Stimulated activated CD8-positive, alpha-beta memory T cell treated with anti-CD3 and anti-CD28 coated beads, Interleukin-2, amount 100 ng/mL, for 48 hours (primary cell): ENCODE measurements at places on chromosomes 6 and 20.

GRCh38 chr6:162697872-162698403 lies 29.6 kb downstream of the PRKN start:
- DNase-seq = no peak

DNA sequence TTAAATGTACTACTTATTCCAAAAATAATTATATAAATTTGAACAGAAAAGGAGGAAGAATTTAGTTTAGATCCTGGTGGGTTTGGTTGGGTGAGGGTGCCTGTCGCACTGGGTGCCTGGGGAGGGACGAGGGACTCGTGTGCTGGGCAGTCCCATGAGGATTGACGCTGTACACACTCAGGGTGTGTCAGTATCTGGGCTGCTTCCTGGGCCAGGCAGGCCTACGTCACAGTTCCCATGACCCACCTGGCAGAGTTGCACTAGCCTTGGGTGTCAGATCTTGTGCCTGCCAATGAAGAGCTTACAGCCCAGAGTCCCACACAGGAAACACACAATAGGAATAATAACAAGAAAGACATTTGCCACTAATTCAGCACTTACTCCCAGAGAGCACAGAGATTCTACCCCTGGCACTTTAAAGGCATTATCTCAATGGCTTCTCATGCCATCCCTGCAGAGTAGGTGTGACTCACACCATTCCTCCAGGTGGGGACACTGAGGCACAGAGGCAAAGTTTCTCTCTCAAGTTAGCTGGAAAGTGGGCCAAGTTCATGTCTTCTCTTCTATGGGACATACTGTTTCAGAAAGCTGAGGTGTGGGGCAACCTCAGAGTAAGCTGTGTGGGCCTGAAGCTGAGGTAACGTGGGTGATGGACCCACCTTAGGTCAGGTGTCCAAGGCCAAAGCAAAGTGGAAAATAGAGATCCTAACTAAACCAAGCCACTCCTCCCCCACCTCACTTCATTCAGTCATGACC lies 1.3 kb upstream of the SDCBP2 start:
- DNase-seq = no peak

GRCh38 chr6:157224951-157225574 lies 98.3 kb downstream of the TMEM242 start:
- no peak for DNase-seq

GRCh38 chr6:109010705-109011102 lies 83.9 kb downstream of the SESN1 start:
- DNase-seq = no peak

DNA sequence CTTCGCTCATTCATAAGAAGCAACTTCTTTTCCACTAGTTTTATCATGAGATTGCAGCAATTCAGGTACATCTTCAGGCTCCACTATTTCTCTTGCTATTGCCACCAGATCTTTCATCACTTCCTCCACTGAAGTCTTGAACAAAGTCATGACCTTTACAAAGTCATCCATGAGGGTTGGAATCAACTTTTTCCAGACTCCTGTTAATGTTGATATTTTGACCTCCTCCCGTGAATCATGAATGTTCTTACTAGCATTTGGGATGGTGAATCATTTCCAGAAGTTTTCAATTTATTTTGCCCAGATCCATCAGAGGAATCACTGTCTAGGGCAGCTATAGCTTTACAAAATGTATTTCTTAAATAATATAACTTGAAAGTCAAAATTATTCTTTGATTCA lies 1.5 kb downstream of the CENPQ start:
- DNase-seq = no peak

DNA sequence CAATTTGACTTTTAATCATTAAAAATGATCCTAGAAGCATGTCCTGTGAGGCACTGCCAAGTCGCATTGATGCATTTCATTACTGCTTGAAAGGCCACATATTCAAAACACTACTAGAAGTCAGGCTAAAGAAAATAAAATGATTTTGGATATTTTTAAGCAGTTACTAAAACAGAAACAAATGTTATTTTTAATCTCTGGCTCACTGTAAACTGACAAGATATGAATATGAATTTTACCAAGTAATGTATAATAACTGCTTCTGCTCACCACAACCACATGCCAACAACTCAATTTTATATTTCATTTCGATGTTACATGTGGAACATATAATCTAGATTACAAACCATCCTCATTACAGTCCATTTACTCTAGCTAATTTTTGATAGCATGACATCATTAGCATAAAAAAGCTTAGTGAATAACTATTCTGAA lies 90.6 kb downstream of the ATXN1 start:
- no peak for DNase-seq

- DNase-seq = peak; percentile 86
These were observed 31.5 kb downstream of the SF3B5 start for GRCh38 chr6:144063744-144064401.

- no peak for DNase-seq
These were observed 1937.7 kb upstream of the DEFB115 start for GRCh38 chr20:29319725-29320124.

- no peak for DNase-seq
These were observed 25.6 kb downstream of the DHX35 start for GRCh38 chr20:38987777-38988176.

DNA sequence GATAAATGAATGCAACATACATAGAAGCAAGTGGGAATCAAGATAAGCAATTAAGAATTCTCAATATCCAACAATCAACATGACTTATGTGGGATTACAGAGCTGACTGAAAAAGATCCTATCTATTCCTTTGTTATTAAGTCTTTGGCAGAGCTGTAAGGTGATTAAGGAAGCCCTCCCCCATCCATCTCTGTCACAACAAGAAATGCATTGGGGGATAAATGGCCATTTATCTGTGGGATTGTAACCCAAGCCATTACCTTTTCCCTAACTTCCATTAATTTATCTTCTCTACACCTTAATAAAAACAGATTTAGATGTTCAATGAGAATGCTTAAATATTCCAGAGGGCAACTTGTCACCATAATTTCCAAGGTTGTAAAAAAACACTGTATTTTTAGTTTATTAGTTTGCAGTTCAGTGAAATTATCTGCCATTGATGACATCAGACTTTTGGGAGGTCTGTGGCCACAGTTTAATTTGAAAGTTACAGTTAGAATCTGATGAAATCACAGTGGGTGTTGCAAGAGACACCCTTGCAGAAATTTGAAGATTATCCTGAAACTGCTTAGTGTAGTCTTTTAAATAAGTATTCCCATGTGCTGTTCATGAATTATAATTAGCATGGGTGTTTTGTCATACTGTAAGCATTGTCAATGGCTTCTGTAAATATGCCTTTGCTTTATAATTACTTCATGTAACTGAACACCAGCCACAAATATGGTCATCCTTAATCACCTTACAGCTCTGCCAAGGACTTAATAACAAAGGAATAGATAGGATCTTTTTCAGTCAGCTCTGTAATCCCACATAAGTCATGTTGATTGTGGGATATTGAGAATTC lies 49.4 kb upstream of the FYN start:
- no peak for DNase-seq

DNA sequence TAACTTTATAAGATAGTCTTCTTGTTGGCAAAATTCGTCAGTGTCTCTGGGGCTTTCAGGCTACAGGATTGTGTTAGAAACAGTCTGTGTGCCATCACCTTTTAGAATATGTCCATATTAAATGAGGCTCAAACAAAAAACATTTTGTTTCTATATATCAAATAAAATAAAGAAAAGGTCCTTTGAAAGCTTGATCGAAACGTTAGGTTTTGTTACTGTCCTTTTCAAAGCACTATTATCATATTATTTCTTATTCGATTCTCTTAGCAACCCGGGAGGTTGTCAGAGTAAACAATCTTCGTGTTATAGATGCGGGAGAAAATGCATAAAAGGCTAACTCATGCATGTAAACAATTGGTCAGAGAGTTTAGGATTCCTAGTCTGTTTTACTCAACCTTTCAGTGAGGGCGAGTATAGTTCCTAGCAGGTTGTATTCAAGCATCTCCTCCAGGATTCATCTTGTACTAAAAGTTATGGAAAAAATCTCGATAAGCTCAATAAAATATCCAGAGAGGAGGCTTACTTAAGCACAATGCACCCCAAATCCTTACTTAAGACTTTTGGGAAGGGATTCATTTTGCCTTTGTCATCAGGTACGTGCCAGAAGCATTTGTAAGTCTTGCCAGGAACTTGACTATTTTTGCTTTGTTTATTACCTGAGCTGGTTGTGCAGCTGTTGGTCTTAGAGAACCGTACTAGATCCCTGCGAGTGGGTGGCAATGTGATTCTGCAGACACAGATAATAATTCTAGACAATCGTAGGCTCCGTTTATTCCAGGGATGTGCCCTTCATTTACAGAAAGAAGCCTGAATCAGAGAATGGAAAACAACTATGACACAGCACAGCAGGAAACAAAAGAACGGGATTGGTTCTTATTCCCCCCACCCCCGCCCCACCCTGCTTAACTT lies 159.6 kb upstream of the ZNF217 start:
- DNase-seq = no peak

DNA sequence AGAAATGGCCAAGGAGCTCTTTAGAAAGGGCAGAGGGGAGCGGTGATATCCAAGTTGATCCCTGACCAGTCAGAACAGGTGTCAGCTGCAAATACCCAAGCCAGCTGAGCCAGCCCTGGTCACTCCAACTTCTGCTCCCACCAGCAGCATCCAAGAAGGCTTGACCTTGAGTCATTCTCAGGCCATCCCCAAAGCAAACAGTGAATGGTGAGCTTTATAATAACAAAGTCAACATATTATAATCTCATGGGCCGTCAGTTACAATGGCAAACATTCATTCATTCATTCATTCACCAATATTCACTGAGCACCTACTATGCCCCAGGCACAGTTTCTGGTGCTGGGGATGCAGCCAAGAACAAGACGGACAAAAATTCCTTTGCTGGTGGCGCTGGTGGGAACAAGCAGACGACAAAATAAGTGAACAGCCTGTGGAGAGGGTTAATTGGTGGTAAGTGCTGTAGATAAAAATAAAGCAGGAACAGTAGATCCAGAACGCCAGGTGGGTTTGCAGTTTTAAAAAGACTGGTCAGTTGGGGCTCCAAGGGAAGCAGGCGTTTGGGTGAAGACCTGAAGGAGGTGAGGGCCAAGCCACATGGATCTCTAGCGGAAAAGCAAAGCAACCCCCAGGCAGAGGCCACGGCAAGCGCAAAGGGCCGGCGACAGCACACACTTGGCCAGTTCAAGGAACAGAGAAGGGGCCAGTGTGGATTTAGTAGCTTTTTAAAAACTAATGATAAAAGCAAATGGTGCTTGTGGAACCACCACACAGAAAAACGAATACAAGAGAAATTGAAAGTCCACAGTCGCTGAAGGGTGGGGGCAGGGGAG lies 131.8 kb upstream of the PTPN1 start:
- no peak for DNase-seq

GRCh38 chr6:118685823-118686449 lies 34.5 kb upstream of the CEP85L start:
- no peak for DNase-seq

DNA sequence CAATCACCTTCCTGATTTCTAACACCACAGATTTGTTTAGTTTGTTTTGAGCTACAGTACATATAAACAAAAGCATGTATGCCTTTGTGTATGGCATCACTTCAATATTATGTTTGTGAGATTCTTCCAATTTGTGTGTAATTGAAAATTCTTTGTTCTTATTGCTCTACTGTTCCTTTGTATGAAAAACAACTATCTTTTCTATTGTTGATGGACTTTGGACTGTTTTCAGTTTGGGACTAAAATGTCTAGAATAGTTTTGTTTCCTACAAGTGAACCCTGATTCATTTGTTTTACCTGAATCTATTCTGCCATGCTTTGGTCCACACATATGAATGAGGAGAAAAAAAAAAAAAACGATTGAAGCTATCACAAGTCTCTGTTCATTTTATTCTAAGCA lies 21.2 kb upstream of the ZNF184 start:
- no peak for DNase-seq

- DNase-seq = no peak
These were observed 1.9 kb downstream of the RRBP1 start for GRCh38 chr20:17679941-17680835.

DNA sequence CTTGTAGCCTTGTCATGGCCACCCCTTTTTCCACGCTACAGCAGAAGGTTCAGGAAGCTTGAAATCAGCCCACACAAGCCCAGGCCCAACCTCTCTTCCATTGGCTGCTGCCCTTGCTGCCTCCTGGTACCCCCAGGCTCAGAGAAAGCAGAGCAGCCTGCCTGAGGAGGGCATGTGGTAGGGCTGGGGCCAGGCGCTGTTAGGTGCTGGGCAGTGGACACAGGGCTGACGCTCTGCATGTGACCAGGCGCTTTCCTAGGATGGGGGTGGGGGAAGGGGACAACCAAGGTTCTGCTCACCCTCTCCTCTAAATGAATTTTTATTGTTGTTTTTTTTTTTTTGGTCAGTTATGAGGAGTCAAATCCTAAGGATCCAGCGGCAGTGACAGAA lies 36.3 kb upstream of the ID1 start:
- DNase-seq = no peak

DNA sequence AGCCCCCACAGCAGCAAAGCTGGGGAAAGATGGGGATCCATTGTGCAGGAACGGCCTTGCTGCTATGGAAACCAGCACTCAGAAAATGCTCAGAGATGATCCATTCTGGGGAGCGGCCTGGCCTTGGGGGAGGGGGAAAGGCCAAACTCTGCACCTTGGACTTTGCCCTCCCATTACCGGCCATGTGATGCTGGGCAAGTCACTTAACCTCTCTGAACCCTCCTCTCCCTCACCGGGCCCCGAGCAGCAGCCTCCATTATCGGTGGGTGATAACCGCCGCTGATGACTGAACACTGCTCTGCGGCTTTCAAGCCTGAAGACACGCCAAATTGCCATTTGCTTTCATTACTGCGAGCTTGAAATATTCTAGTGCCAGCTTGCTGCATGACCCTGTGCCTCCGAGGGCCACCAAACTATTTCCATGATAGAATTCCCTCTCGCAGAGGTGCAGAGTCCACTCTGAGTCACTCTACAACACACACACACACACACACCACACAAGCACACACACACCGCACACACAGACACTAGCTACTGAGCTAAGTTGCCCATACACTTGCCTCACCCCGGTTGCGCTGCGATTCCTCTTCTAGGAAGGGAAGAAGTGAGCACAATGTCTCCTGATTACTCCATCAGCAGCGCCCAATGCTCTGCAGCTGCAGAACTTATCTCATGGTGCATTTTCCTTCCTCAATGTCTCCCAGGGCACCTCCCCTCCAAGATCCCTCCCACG lies 20.6 kb upstream of the SIRPA start:
- no peak for DNase-seq

- DNase-seq = no peak
These were observed 45.7 kb downstream of the NKAIN2 start for GRCh38 chr6:123849406-123849805.

DNA sequence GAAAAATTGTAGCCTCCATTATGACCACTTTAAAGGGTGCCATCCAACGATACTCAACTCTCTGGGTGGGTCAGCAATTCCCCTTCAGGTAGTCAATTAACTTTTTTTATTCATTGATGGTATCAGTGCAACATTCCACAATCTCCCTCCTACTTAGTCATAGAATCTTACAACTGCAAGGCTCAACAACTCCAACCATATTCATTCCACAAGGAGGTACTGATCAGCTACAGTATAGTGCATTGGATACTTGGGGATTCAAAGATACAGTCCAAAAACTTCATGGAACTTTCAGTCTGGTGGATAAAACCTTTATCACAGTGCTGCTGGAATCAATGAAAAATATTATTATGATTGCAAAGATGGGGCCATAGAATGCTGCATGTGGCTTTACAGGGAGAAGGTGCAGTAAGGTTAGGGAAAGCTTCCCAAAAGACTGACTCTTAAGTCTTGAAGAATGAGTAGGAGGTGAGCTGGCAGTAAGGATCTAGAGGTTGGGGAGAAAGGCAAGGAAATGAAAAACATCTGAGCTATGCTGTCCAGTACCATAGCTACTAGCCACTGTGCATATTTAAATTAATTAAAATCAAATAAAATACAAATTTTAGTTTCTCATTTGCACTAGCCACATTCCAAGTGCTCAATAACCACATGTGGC lies 314.7 kb upstream of the PRDM1 start:
- DNase-seq = no peak
